ENCODE measurements at places on chromosomes 11 and 22.

GRCh38 chr22:46242076-46242475 lies 8.0 kb downstream of the CDPF1 start:
- DNase-seq, result no peak

- DNase-seq, result no peak
These were observed 114.1 kb downstream of the LARGE1 start for GRCh38 chr22:33806191-33806590.

GRCh38 chr11:18731949-18732821 lies 6.2 kb upstream of the IGSF22 start:
- DNase-seq, result peak; percentile 59

- no peak for DNase-seq
These were observed 20.2 kb downstream of the AMOTL1 start for GRCh38 chr11:94788396-94788795.

- no peak for DNase-seq
These were observed 120.1 kb downstream of the PARVA start for GRCh38 chr11:12497431-12497830.

GRCh38 chr11:95655536-95655935 lies 134.0 kb downstream of the FAM76B start:
- DNase-seq, result no peak

GRCh38 chr11:62120431-62120830 lies 3.4 kb upstream of the INCENP start:
- DNase-seq, result no peak

DNA sequence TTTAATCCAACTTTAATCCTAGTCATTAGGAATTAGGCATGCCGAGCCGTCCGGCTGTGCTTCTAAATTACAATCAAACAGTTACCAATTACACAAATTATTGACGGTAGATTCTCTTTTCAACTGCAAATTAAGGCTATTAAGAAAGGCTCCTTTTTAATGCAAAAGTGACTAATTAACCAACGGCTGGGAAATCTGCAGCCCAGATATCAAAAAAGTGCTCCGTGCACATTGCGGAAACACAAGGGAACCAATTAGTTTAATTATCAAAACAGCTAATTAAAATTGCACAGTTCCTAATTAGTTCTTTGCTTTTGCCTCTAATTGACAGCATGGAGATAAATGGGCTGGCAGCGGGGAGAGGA lies 19.4 kb upstream of the LMO1 start:
- DNase-seq, result no peak

DNA sequence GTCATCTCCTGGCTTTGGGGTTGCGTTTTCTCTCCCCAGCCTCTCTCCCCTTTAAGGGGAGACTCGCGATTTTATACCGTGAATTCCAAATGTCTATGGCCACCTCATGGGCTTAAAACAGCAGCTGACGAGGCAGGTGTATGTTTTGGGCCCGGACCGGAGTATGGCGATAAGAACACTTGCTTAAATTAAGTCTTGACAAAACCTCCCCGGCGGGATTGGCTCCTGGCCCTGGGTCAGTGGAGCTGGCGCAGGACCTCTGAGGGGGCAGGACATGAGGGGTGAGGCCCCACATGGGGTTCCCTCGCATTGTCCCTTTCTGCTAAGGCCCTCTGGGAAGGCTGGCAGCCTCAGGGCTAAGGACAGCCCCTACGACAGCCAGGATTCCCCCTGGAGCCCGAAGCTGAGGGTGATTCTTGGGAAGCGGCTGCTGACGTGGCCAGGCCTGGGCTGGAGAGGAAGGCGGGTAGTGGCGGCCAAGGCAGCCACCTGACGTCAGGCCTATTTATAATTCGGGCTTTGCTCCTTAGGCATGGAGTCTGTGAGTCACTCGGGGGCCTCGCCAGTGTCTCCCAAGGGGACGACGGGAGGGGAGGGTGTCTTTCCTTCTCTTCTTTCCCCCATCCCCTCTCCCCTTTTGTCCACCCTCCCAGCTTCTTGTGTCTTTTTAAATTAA lies 12.7 kb downstream of the MYO18B start:
- no peak for DNase-seq
